ENCODE measurements at places on chromosomes 5 and 9. TPM values are rescaled to one million over a fixed set of nuclear protein-coding genes. Genes with fewer than 3 reads are reported as not detected.

The MCCC2 gene
- total RNA-seq: 10.6 TPM

The CDH18 gene
- total RNA-seq: 4.3 TPM

The UBE2D2 gene
- total RNA-seq: 46.5 TPM

The CKMT2 gene
- 25.2 TPM for total RNA-seq

The C9orf50 gene
- total RNA-seq: 0.12 TPM
